ENCODE measurements at places on chromosomes 13 and 19.

- no peak for DNase-seq
Observed at GRCh38 chr19:50796128-50796633, 6.0 kb downstream of the ACP4 start.

DNA sequence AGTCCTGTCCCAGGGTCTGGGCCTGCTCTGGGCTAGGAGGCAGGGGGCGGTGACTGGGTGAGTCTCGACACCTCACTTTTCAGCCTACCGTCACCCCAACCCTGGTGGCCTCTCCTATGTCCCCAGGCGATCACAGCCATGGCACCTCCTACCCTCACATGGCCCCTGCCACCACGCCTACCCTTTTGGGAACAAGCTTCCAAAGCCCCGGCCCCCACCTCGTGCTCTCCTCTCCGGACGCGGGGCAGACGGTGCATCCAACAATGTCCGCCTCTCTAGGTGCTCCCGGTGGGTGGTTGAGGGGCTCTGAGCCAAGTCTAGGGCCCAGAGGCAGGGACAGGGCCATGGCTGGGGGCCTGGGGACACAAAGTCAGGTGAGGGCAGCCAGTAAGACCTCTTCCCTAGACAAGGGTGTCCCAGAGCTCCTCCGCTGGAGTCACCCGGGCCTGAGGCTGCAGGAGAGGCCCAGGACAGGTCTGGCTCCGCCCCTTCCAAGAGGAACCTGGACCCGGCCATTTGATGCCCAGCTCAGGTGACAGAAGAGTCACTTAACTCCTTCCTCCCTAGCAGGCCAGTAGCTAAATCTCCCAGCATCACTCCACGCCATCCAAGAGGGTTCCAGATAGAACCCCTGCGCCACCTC is at the start of gene SYNE4:
SYNE4 (minus strand) TSS at position 478 of the 643 bp plus-strand sequence; CDS start at position 346, 132 bp downstream.
- DNase-seq, result peak; percentile 13

DNA sequence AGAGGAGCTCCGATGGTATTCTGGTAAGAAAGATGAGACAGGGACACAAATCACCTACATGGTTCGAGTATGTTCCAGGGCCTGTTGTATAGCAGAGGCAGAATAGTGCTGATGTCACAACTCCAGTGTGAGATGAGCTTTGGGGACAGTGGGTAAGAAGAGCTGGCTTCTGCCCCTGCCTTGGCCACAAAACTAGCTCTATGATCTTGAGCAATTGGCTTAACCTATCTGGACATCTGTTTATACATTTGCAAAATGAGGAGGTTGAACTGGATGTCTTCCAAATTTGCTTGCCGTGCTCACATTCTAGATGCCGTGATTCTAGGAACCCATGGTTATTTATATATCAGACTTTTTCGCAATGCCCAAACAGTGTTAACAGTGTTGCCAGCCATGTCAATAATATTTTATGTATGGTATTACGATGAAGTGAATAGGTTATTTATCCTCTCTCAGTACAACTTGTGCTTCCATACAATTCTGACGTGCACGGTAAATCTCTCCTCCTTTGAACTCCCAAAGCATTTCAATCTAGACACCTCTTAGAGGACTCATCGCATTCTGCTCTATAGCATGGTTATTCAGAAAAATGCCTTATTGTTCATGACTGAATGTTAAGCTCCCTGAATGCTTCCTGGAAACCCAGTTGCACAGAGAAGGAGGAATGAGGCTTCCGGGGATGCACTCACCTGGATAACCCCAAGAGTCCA is 316.0 kb downstream of the FOXO1 start:
- DNase-seq, result no peak

DNA sequence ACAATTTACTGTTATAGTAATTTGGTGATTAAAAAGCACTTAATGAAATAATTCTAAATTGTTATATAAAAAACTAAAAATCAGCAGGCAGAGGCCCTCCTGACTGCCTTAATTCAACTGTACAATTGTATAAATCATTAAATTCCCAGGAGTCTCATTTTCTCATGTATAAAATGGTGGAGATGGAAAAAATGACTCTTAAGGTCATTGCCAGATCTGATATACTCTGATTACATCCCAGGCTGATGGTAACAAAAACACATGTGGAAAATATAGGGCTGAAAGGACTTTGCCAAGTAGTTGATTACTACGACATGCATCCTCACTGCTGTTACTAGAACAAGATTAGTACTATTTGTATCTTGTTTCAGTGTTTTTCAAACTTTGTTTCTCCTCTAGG is 1020.0 kb upstream of the SLC10A2 start:
- DNase-seq, result peak; percentile 8

GRCh38 chr13:101623470-101624209 is 171.2 kb downstream of the ITGBL1 start:
- no peak for DNase-seq

DNA sequence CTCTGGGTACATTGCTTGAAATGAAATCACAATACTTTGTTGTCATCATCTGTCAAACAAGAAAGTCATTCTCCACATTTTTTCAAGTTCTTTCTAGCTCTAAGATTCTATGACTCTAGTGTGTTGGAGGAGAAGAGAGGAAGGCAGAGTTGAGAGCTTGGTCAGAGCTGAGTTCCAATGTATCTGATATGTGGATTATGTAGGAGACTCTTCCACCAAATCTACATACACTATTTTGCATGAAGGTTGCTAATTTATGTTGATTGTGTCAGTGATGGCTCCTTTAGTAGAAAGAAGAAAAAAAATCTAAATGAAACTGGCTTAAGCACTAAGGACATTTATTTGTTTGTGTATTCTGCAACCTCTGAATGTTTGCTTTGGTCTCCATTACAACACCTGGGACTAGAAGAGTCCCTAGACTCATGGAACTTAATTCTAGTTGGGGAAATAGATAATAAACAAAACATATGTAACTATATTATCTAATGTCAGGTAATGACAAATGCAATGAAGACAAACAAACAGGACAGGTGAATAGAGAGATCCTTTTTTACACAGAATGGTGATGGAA is 691.9 kb downstream of the UQCRFS1 start:
- DNase-seq, result no peak

DNA sequence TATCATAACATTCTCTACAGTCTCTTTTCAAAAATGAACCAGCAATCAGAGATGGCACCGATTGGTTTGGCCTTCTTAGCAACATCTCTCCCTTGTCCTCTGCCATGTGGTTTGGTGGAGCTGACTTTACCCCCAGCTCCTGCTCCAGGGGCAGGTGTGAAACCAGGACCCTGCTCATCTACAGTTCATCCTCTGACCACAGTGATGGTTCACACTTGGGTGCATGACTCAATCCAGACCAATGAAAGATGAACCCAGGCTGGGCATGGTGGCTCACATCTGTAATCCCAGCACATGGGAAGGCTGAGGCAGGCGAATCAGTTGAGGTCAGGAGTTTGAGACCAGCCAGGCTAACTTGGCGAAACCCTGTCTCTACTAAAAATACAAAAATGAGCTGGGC is 33.6 kb upstream of the FFAR2 start:
- no peak for DNase-seq

DNA sequence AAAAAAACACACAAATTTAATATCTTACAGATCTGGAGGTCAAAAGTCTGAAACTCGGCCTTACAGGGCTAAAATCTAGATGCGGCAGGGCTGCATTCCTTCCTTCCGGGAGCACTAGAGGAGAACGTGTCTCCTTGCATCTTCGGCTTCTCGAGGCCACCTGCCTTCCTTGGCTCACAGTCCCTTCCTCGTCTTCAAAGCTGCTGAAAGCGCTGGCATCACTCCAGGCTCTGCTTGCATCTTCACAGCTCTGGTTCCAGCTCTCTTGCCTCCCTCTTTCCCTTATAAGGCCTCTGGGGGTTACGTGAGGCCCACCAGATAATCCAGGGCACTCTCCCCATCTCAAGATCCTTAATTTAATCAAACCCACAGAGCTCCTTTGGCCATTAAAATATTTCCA is 10.5 kb downstream of the XRCC1 start:
- DNase-seq, result no peak

- peak; percentile 54 for DNase-seq
Observed at GRCh38 chr19:46378268-46378667, 31.4 kb downstream of the PPP5C start.

- DNase-seq, result no peak
Observed at GRCh38 chr13:85278851-85279250, 520.4 kb downstream of the SLITRK6 start.

GRCh38 chr13:44231786-44232516 is 141.7 kb upstream of the SERP2 start:
- DNase-seq, result no peak

GRCh38 chr19:383922-384798 is 24.8 kb downstream of the C2CD4C start:
- DNase-seq, result peak; percentile 67

GRCh38 chr13:73212482-73212881 is 153.7 kb downstream of the KLF5 start:
- no peak for DNase-seq

DNA sequence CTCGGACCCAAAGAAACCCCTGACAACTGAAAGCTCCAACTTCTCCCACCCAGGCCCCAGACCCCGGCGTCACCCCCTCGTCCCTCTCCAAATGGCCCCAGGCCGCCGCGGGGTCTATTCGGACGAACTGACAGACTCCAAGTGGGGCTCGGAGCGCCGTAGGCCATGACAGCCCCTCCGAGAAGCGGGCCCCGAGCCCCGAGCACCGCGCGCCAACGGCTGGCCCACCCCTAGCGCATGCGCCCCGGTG is 360 bp downstream of the DDX39A start:
- DNase-seq, result no peak

DNA sequence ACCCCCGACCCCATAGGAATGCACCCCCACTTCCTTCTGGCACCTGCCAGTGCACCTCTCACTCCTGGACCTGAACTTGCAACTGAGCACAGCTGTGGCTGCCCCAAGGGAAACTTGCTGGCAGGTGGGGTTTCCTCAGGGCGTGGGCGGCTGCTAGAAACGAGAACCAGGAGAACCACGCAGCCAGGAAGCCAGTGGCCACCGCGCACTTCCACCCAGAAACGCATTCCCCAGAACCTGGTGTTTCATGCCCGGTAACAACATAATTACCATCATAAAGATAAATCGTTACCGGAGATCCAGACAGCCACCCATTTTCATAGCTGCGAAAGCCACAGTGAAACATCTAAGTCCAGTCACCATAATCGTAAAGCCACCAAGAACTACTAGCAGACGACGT is 75.2 kb upstream of the C13orf46 start:
- DNase-seq, result no peak

GRCh38 chr13:45341034-45341798 is at the start of gene TPT1:
Gene TPT1 (minus strand): TSS chr13:45341183. CDS start chr13:45341069, 114 bp downstream.
- peak; percentile 99 for DNase-seq

DNA sequence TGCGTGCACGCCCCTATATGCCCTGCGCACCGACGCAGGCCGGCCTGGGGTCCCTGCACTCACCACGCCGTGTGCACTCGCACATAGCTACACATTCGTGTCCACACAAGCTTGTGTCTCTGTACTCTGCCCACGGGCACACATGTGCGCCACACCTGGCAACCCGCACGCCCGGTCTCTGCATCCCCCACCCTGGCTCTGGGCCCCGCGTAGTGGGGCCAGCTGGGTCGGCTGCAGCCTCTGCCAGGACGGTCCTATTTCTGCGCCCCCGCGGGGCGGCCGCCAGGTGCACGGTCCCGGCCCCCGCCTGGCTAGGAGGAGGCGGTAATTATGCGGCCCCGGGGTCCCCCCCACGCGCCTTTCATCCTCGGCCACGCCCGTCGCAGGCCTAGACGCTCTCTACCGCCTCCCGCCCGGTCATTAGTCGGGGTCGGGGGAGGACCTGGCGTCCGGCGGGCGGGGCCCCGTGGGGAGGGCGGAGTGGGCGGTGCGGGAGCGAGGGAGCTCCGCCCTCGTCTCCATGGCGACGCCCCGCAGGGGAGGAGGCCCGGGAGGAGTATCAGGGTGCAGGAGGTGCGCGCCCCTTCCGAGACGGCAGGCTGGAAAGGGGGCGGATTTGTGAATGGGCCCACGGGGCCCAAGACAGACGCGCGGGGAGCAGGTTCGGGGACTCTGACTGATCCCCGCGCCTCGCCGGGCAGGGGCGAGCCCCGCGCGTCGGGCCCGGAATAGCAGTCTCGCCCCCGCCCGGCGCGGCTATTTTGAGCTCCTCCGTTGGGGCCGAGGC is 2.8 kb upstream of the CIRBP start:
- DNase-seq, result peak; percentile 89

GRCh38 chr19:51103926-51104341 is 4.3 kb downstream of the CTU1 start:
- DNase-seq, result peak; percentile 59

- DNase-seq, result no peak
Observed at GRCh38 chr13:32114284-32114950, 82.8 kb downstream of the FRY start.

GRCh38 chr13:114129649-114130062 is 2.8 kb downstream of the RASA3 start:
- DNase-seq, result no peak

DNA sequence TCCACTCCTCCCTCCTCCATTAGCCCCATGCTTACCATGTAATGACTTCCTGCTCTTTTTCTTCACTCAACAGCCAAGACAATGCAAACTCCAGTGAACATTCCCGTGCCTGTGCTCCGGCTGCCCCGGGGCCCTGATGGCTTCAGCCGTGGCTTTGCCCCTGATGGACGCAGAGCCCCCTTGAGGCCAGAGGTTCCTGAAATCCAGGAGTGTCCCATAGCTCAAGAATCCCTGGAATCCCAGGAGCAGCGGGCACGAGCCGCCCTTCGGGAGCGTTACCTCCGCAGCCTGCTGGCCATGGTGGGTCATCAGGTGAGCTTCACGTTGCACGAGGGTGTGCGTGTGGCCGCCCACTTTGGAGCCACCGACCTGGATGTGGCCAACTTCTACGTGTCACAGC is 2.9 kb upstream of the PPP1R37 start:
- no peak for DNase-seq

- no peak for DNase-seq
Observed at GRCh38 chr19:51721905-51722304, 1.9 kb downstream of the HAS1 start.

DNA sequence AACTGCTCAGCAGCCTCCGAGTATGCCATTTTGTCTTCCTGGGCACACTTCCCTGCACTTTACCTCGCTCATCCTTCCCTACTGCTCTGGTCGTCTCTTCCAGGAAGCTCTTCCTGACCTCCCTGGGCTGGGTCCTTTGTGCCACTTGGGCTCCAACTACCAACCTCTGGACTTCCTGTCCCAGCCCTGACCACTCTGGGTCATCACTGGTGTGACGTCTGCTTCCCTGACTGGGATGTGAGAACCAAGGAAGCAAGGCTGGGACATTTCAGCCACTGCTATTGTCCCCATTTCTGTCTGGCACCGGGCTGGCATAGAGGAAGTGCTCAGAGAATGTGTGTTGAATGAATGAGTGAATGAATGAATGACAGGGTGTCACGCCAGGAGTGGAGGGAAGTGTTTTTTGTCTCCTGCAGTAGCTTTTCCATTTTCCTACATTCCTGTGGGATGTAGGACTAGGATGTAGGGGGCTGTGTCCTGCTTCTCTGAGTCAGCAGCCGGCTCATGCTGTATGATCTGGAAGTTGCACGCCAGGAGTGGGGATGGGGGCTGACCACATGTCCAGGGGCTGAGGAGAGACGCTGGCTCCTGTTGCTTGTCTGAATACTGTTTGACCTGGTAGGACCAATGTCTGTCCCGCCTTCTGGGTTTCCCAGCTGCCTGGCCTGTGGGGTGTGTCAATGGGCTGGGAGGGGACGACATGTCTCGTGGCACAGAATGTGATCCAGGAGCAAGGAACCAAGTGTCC is 14.7 kb downstream of the NOVA2 start:
- no peak for DNase-seq

Measured in eye (tissue), 1 donor.